Retina (tissue), 1 donor: ENCODE measurements at places on chromosomes 6 and 20.

DNA sequence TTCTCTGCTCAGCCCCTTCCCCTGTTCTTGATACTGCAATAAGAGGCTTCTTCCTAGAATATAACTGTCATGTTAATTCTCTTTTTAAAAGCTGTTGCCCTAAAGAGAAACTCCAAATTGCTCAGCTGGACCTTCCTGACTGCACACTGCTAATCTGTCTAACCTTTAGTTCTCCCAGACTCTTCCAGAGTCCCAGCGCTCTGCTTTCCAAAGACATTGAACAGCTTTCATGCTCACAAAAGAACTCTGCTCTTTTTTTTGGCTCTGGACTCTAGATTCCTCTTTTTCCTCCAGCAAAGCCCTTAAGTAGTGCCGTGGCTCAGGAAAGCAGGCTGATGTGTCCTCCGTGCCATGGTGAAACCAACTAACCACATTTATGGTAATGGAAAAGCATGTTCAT, 356.6 kb upstream of the RSPO3 start:
- DNase-seq, result no peak

- DNase-seq, result no peak
Observed at GRCh38 chr6:133503336-133503729, 262.2 kb downstream of the EYA4 start.

- DNase-seq, result no peak
Observed at GRCh38 chr20:51528263-51529027, 14.1 kb downstream of the NFATC2 start.

DNA sequence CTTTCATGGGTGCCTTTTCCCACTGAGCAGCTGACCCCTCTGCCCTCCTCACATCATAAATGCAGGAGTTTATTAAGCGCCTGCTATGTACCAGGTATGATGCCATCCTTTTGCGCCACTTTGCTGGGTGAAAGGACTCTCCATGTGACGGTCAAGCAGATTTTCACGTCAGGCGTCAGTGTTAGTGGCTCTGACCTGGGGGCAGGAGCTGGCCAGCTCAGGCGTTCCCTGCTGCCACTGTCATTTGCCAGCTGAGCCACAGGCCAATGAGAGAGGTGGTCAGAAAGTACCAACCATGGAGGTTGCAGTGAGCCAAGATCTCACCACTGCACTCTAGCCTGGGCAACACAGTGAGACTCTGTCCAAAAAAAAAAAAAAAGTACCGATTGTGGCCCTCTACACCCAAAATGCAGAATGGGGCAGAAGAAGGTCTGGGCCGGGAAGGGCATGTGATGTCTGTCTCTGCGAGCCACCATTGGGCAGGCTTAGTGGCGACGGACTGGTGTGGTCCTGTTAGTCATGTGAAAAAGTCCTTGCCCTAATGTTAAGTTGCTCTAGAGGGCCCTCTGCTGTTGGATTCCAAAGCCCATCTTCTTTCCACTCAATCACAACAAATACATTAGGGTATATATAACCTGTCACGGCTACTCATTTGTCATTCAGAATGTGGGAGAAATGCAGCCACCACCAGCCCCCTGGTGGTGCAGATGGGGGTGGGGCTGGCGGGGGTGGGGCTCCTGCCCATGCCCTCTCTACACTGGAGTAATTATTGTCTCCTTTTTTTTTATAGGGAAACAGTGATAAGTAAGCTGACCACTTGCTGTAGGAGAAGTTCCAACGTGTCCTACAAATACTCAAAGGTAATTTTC, 18.4 kb upstream of the SLC22A1 start:
- no peak for DNase-seq

DNA sequence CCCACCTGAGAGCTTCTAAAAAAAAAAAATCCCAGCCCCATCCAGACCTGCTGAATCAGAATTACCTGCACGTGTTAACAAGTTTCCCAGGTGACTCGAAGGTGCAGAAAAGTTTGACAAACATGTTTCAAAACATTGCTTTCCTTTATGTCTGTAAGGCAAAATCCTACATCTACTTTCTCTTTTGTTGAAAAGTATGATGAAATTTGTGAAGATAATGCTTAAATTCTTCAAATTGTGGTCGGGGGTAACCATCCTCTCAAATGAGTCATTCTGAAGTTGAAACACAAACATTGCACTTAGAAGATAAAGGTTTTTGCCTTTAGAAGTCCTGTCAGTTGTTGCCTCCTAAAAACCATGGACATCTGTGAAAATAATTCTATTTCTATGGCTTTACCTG, 429.7 kb downstream of the EPHA7 start:
- DNase-seq, result no peak

DNA sequence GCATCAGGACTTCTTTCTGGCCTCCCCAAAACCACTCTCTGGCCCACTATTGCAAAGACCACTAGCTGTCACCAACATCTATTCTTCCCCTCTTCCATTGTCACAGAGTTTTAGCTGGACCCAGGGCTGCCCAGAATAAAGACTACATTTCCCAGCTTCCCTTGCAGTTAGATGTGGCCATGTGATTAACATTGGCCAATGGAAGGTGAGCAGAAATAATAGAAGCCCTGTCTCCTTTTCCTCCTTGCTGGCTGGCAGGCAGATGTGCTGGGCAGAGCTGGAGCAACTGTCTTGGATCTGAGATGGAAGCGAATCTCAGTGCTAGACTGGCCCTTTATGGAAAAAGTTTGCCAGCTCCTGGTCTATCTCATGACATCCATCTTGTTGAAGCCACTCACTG, 97.0 kb downstream of the KCNB1 start:
- DNase-seq, result peak; percentile 50

DNA sequence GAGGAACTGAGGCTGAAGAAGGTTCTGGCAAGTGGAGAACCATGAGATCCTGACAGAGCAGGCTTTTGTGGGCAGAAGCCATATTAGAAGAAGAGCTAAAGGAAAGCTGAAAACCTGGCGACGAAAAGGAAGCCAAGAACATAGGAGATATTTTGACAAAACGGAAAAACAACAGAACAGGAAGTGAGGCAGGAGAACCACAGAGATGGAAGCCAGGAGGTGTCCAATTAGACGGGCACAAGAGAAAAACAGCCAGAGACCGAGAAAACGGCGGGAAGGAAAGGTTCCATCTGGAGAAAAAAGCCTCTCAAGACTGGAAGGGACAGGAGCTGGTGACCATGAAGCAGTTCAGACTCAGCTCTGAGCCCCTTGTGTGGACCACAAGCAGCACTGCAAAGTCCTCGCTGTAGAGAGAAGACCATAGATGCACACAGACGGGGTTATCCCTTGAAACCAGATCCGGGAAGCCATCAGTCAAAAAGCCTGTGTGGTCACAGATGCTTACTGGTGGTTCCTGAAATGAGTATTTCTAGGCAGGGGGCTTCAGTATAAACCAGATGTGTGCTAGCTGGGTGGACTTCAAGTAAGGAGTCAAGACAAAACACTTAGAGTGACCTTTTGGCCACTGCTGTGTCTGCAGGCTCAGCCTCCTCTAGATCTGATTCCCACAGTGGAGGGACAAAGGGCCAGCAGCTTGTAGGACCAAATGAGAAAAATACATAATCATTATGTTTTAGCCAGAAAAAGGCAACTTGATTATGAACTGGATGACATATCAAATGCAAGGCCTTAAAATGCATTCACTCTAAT, 30.7 kb downstream of the SSR1 start:
- no peak for DNase-seq

DNA sequence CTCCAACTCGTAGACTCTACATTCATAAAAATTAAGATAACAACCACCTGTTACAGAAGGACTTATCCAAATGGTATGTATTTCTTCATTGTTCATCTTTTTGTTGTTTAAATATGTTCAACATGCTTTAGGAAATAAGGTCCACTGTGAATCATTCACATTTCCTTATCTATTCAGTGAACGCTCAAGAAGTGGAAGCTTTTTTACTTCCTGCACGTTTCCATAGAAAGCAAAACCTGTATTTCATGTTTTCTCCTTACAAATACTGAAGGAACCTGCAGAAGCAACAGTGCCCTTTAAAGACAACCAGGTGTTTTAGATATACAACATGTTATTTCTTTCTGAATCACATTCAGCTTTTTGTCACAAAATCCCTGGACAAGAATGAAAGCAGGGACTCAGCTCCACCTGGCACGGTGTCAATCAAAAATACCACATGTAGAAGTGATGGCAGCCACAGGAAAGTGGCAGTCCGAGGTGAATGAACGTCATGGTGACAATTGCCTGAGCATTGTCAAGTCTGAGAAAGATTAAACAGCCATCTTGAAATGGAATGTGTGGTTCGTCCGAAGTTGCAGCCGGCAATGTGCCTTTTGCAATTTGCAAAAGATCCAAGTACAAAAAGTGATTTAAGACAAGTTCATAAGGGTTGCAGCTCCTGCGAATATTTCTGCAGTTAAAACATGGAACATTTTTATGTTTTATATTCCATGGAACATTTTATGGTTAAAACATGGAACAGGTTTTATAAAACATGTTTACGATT, 66.7 kb upstream of the RIPOR2 start:
- DNase-seq, result no peak

DNA sequence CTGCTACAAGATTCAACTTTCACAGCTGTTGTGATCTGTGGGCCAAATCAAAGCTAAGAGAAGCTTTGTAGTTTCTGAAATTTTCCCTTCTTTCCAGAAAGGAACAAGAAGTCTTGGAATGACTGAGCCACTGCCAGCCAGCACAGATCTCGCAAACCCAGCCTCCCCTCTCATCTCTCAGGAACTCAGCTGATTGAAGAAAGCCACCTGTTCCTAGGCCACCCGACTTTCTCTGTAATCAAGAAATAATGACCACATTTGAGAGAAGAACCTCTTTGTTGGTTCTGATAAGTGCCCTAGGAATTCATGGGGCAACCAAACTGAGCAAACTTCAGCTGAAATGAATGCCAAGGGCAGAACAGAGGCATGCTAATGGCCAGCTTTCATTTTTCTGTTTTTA, 61.7 kb downstream of the HDGFL1 start:
- no peak for DNase-seq

GRCh38 chr6:107894809-107895396, 63.1 kb downstream of the SEC63 start:
- no peak for DNase-seq

GRCh38 chr20:51412333-51412871, 130.1 kb downstream of the NFATC2 start:
- peak; percentile 24 for DNase-seq

GRCh38 chr20:21920211-21920610, 214.7 kb downstream of the PAX1 start:
- no peak for DNase-seq

- no peak for DNase-seq
Observed at GRCh38 chr6:52077180-52077884, 10.1 kb downstream of the PKHD1 start.

GRCh38 chr6:150119173-150119572, 23.7 kb upstream of the PPP1R14C start:
- DNase-seq, result no peak

DNA sequence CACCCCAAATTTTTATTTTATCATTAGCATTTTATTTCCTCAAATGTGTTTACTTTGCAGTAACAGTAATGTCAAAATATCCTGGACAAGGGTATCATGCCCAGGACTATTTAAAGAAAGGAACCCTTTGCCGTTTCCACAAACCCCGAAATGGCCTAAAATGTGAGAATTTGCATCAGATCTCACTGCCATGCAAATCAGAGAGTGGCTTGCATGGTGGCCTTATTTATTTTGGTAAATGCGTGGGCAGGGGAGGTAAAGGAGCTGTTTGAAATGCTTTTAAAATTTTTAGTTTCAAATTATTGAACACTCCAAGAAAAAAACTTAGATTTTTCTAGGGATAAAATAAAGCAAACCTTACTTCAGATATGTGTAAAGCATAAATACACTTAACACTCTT, 43.8 kb downstream of the ADAT2 start:
- no peak for DNase-seq

DNA sequence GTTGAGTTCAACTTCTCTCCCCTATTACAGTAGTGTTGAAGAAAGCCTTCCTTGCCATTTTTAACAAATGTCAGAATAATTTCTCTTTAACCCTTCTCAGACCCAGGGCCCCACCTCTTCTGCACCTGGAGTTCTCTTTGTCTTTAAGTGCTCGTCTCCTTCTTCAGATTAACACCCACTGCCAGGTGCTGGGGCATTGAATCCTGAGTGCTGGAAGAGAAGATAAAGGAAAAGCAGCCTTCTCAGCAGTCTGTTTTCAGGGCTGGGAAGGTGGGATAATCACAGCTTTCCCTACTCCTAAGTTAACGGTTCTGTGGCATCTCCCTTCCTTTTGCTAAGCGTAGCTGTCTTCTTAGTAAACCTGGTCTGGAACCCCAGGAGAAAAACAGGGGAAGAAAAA, 114.6 kb upstream of the TAB2 start:
- DNase-seq, result no peak

DNA sequence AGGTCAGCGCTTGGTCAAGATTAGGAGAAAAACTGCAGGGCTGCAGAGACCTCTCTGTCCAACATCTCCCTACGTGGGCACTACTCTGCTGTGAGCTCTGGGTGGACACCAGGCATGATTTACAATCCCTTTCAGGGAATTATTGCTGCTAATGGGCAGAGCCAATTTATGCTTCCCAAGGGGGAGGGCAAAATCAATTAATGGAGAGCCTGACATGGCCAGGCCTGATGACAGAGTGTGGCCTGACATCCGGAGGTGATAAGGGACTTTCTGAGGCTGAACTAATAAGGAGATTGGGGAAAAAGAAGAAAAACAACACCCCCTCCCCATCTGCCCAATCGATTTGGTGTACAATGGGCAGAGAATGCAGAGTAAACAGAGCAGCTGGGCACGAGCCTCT, 5.0 kb upstream of the KCNK16 start:
- DNase-seq, result peak; percentile 56

DNA sequence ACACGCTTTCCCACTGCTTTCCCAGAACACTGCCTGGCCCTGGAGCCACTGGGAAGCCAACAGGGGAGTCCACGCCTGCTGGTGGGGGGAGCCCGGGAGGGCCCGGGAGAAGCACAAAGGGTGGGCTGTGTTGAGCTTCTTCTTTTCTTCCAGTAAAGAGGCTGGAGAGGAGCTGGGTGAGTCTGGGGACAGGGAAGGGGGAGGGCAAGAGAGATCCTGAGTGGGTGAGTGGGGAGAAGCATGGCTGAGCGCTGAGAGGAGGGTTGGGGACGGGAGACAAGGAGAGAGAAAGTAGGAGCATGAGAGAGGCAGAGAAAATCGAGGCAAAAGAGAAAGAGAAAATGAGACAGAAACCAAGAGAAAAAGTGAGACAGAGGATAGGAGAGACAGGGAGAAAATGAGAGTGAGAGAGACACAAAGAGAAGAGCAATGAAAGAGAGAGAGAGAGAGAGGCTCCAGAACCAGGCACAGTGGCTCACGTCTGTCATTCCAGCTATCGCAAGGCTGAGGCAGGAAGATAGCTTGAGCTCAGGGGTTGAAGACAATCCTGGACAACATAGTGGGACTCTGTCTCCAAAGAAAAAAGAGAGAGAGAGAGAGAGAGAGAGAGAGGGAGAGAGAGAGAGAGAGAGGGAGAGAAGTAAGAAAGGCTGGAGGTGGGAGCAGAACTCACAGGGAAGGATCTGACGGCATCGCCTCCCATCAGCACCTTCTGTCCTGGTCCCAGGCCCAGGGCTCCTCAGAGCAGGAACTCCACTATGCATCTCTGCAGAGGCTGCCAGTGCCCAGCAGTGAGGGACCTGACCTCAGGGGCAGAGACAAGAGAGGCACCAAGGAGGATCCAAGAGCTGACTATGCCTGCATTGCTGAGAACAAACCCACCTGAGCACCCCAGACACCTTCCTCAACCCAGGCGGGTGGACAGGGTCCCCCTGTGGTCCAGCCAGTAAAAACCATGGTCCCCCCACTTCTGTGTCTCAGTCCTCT, 2.0 kb downstream of the LST1 start:
- DNase-seq, result no peak
